ENCODE measurements at places on chromosomes 3 and 15. TPM values are rescaled to one million over a fixed set of nuclear protein-coding genes. Genes with fewer than 3 reads are reported as not detected.

GRCh38 chr15:63502843-63503738 lies 1.3 kb upstream of the USP3 start:
- no peaks in the 10 kb centered on the region for H3K27me3 ChIP-seq
- H3K27ac ChIP-seq, result peak overlapping the region; percentile 94
- peak overlapping the region; percentile 65 for H3K4me3 ChIP-seq
- H3K36me3 ChIP-seq, result no peaks in the 10 kb centered on the region
- peak; percentile 95 for DNase-seq

DNA sequence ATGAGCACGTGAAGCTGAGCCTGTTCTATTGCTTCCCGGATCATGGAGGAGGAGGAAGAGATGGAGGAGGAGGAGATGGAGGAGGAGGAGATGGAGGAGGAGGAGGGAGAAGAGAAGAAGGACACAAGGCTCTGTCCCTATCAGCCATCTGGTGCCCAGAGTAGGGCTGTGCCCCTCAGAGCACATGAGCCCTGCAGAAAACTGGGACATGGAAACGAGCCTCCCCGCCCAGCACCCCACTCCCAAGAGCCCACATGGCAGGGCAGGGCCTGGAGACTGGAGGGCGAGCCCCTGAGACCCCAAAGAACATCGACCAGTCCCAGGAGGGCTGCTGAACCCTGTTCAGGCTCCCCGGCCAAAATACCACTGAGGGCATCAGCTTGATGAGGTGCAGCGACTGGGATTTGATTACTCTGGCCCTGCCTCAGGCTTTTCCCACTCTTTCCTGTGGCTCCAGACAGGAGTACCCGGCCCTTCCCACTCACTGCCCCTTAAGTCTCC lies 285.6 kb downstream of the UACA start:
- no peak for DNase-seq
- no peak overlapping the region for H3K27ac ChIP-seq
- H3K27me3 ChIP-seq, result no peaks in the 10 kb centered on the region

GRCh38 chr3:33008282-33008681 lies 56.8 kb downstream of the CCR4 start:
- peaks cover 2% of the 10 kb centered on the region for H3K36me3 ChIP-seq
- DNase-seq, result no peak
- H3K4me1 ChIP-seq, result no peaks in the 10 kb centered on the region
- H3K4me3 ChIP-seq, result no peak overlapping the region
- peak overlapping the region; percentile 20 for H3K27ac ChIP-seq

GRCh38 chr3:83873550-83873949 lies 1085.2 kb upstream of the CADM2 start:
- H3K36me3 ChIP-seq, result no peaks in the 10 kb centered on the region
- H3K27me3 ChIP-seq, result no peaks in the 10 kb centered on the region
- no peak overlapping the region for H3K27ac ChIP-seq
- H3K4me1 ChIP-seq, result no peaks in the 10 kb centered on the region
- H3K4me3 ChIP-seq, result no peak overlapping the region

- H3K4me1 ChIP-seq, result no peaks in the 10 kb centered on the region
- no peaks in the 10 kb centered on the region for H3K36me3 ChIP-seq
- no peak for DNase-seq
- H3K27ac ChIP-seq, result no peak overlapping the region
- H3K4me3 ChIP-seq, result no peak overlapping the region
These were observed 366.4 kb upstream of the AGTR1 start for GRCh38 chr3:148331081-148331846.

DNA sequence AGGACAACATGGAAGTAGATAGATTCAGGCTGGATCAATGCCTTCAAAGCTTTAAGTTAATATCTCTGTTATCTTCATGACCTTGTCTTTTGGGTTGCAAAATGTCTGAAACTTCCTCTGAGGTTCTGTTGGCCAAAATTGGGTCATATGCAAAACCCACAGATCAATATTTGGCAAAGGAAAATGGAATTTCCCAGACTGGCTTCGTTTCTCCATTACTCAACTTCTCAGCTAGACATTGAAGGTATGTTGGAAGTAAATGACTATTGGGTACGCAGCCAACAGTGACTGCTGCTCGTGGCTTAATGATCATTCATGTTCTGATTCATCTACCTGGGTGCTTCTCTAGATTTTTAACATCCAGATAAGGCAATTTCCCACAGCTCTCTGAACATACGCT lies 675.4 kb upstream of the SGO1 start:
- no peak for DNase-seq
- H3K36me3 ChIP-seq, result no peaks in the 10 kb centered on the region
- no peaks in the 10 kb centered on the region for H3K4me1 ChIP-seq
- no peak overlapping the region for H3K27ac ChIP-seq
- H3K27me3 ChIP-seq, result no peaks in the 10 kb centered on the region
- H3K4me3 ChIP-seq, result no peak overlapping the region

DNA sequence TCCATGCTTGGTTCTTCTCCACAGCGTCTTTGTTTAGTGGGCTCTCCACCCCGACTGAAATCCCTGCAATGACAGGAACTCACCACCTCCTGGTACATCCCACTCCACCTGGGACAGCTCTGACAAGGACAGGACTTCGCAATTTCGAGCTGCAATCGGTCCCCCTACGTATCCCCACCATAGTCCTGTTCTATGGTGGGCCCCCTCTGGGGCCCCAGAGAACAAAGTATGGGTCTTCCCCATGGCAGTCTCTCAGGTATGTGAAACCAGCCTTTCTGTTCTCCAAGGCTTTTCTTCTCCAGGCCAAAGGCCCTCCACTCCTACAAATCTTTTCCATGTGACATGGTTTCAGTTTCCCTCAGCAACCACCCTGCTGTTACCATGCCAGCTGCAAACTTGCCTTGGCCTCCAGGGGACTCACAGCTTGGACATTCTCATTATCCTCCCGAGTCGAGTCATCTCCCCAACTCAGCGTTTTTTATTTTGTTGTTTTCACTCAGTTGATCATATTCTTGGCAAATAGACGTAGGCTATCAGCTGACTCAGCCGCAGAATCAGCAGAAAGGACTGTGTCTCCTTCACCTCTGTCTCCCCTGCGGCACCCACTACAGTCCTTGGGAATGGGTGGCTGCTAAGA lies 233.3 kb downstream of the OPA1 start:
- H3K36me3 ChIP-seq, result no peaks in the 10 kb centered on the region
- DNase-seq, result no peak

DNA sequence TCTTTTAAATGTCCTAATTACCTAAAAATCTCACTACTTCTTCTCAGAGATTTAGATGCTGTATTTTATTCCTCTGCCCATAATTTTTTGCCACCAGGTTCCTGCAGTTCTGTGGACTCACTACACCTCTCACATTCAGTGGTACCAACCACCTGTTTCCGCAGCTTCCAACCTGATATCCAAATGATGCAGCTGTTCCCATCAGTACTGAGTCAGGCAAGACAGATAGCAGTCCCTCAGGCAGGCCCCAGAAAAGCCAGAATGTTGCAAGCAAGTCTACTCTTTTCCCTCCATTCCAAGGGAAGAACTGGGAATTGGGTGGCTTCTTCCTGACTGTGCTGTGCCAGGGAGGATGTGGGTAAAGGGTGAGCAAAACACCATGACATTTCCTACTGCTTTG lies 39.0 kb downstream of the MNS1 start:
- H3K27me3 ChIP-seq, result no peaks in the 10 kb centered on the region
- H3K27ac ChIP-seq, result no peak overlapping the region
- no peaks in the 10 kb centered on the region for H3K4me1 ChIP-seq
- H3K4me3 ChIP-seq, result no peak overlapping the region

DNA sequence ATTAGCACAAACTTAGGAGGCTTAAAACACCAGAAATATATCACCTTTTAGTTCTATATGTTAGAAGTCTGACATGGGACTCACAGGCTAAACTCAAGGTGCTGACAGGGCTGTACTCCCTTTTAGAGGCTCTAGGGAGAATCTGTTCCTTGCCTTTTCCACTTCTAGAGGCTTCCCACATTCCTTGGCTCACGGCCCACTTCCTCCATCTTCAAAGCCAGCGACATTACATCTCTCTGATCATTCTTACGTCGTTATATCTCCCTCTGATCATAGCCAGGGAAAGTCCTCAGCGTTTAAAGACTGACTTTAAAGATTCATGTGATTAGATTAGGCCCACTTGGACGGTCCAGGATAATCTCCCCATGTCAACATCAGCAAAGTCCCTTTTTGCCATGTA lies 166.3 kb downstream of the GREM1 start:
- no peaks in the 10 kb centered on the region for H3K27me3 ChIP-seq
- H3K4me3 ChIP-seq, result no peak overlapping the region
- no peaks in the 10 kb centered on the region for H3K4me1 ChIP-seq

DNA sequence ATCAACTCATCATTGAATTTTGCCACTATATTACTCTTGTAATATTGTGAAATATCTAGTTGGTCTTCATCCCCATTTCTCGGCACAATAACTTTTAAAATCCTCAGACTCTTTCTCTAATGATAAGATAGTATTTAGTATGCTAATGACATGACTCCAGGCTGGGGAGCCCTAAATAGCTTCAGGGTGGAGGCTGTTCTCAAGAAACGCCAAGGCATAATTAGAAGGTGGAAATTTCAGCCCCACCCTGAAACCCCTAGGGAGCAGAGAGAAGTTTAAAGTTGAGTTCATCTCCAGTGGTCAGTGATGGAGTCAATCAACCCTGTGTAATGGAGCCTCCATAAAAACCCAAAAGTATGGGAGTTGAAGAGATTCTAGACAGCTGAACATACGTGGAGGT lies 81.1 kb upstream of the SERPINI2 start:
- H3K27me3 ChIP-seq, result no peaks in the 10 kb centered on the region
- no peaks in the 10 kb centered on the region for H3K4me1 ChIP-seq
- no peak overlapping the region for H3K27ac ChIP-seq

GRCh38 chr3:11565072-11565471 lies 78.6 kb downstream of the VGLL4 start:
- H3K27me3 ChIP-seq, result no peaks in the 10 kb centered on the region
- no peaks in the 10 kb centered on the region for H3K36me3 ChIP-seq
- no peaks in the 10 kb centered on the region for H3K4me1 ChIP-seq
- no peak overlapping the region for H3K27ac ChIP-seq
- no peak overlapping the region for H3K4me3 ChIP-seq

DNA sequence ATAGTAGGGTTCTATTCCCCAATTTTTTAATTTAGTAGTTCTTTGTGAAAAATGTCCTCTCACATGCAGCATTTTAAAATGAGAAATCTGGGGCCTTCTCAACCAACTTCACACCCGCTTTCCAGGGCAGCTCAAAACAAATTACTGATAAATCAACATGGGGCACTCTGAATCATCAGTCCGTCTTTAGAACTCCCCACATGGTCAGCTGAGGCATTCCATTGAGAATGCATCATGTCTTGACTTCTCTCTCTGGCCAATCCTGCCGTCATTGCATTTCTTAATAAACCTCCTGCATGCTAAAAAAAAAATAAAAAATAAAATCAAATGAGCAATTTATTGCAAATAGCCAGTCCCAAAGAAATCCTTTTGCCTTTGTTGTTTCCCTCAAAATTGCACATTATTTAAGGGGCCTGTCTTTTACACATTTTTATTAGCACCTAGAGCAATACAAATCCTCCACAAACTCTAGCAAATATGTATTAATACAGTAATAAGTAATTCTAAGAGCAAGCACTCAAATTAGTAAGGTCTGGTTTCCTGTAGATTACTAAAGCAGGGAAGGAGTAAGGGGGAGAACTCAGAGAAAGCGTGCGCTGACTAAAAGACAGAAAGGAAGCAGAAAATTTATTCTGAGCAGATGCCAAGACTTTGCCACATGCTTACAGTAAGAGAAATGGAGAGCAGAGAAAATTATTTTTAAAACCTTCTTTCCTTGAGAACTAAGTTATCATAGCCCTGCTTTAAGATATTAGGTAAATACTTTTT lies 175.7 kb downstream of the TNIK start:
- no peaks in the 10 kb centered on the region for H3K27me3 ChIP-seq
- no peak for DNase-seq
- no peaks in the 10 kb centered on the region for H3K36me3 ChIP-seq

DNA sequence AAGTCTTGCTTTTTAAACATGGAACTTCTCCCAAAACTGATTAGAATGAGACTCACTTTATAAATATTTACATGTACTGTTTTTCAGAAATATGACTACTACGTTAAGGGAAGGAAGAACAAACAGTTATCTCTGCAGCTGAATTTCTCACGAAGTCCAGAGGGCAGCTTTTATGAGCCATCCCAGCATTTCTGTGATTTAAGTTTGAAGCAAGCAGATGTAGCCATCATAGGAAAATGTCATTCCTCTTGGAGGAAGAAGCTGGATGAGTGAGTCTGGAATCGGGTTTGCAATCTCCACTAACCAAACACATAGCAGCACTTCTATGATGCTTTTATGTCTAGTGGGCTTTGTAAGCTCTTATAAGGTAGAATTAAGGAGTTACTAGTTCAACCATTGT lies 53.7 kb downstream of the SCN11A start:
- no peaks in the 10 kb centered on the region for H3K27me3 ChIP-seq
- H3K4me3 ChIP-seq, result no peak overlapping the region
- H3K27ac ChIP-seq, result no peak overlapping the region

DNA sequence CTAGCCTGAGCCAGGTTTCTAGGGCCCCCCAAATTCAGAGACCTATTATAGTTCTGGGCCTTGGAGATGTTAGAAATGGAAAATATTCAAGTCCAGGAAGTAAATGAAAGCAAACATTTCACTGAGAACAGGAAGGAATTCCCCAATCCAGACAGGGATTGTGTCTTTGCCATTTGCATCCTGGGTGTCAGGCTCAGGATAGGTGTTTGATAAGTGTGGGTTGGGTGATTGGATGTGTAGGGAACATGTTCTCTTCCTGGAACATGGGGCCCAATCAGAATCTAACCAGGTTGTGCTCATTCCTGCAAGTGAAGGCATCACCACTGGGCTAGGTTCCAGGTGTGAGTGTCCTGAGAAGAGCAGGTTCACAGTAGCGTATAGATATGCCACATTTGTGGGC lies 14.6 kb upstream of the LRRC2 start:
- H3K36me3 ChIP-seq, result no peaks in the 10 kb centered on the region
- no peaks in the 10 kb centered on the region for H3K27me3 ChIP-seq
- H3K4me1 ChIP-seq, result peaks cover 19% of the 10 kb centered on the region
- H3K4me3 ChIP-seq, result no peak overlapping the region
- no peak overlapping the region for H3K27ac ChIP-seq

GRCh38 chr3:126181398-126181725 lies 976 bp upstream of the ALDH1L1 start:
- H3K27me3 ChIP-seq, result no peaks in the 10 kb centered on the region
- H3K27ac ChIP-seq, result no peak overlapping the region
- H3K4me3 ChIP-seq, result no peak overlapping the region
- DNase-seq, result no peak
- H3K36me3 ChIP-seq, result no peaks in the 10 kb centered on the region

- no peaks in the 10 kb centered on the region for H3K36me3 ChIP-seq
- H3K4me3 ChIP-seq, result no peak overlapping the region
- no peaks in the 10 kb centered on the region for H3K4me1 ChIP-seq
- H3K27me3 ChIP-seq, result no peaks in the 10 kb centered on the region
- no peak for DNase-seq
These were observed 95.5 kb upstream of the SETMAR start for GRCh38 chr3:4207672-4208071.

The OTOL1 gene
- total RNA-seq, result not detected

The BBX gene
- 2.6 TPM for total RNA-seq

The TM6SF1 gene
- not detected for total RNA-seq

The TRIM42 gene
- total RNA-seq, result not detected

The UQCC5 gene
- 38.6 TPM for total RNA-seq
